A549 treated with AZD2906 at 1 μM for 4 hours (cell line): ENCODE measurements at places on chromosomes 6 and 20. TPM values are rescaled to one million over a fixed set of nuclear protein-coding genes. Genes with fewer than 3 reads are reported as not detected.

The CRISP3 gene
- total RNA-seq = not detected in 5 replicates

The IYD gene
- 0.01 to 0.02 TPM (median 0.01 TPM) in 3 of 5 replicates, not detected in the others for total RNA-seq

The LPIN3 gene
- total RNA-seq = 12.0 to 16.3 TPM (median 12.9 TPM) in 5 replicates

The ZBTB9 gene
- 10.0 to 11.6 TPM (median 10.9 TPM) in 5 replicates for total RNA-seq

The PTCHD4 gene
- 0.02 to 0.05 TPM (median 0.04 TPM) in 4 of 5 replicates, not detected in the other for total RNA-seq

The SMPDL3A gene
- 3.1 to 3.7 TPM (median 3.6 TPM) in 5 replicates for total RNA-seq

The GPR63 gene
- 0.33 to 0.50 TPM (median 0.34 TPM) in 5 replicates for total RNA-seq

The MLIP gene
- 0.09 TPM in 1 of 5 replicates, not detected in the others for total RNA-seq

The UST gene
- total RNA-seq = 4.2 to 5.0 TPM (median 4.7 TPM) in 5 replicates

The BPIFA1 gene
- not detected in 5 replicates for total RNA-seq

The SRMS gene
- total RNA-seq = 0.06 to 0.25 TPM (median 0.09 TPM) in 5 replicates

The PHACTR1 gene
- 0.11 TPM in 1 of 5 replicates, not detected in the others for total RNA-seq

The UCKL1 gene
- 26.1 to 36.0 TPM (median 31.2 TPM) in 5 replicates for total RNA-seq

The ANGPT4 gene
- total RNA-seq = 0.02 to 0.04 TPM (median 0.03 TPM) in 4 of 5 replicates, not detected in the other

The SLC22A16 gene
- total RNA-seq = 0.21 TPM in 1 of 5 replicates, not detected in the others

The FAM209B gene
- 0.20 to 0.40 TPM (median 0.33 TPM) in 5 replicates for total RNA-seq

The CAGE1 gene
- 0.02 to 0.03 TPM in 2 of 5 replicates, not detected in the others for total RNA-seq

The TAGAP gene
- total RNA-seq = not detected in 5 replicates

The OR2J3 gene
- total RNA-seq = not detected in 5 replicates

The TRAM2 gene
- 31.7 to 38.6 TPM (median 36.5 TPM) in 5 replicates for total RNA-seq

The FUT9 gene
- total RNA-seq = not detected in 5 replicates

The TMC2 gene
- not detected in 5 replicates for total RNA-seq

The IL17F gene
- not detected in 5 replicates for total RNA-seq

The PPIL1 gene
- 40.7 to 44.1 TPM (median 41.4 TPM) in 5 replicates for total RNA-seq

The BANF2 gene
- total RNA-seq = not detected in 5 replicates

The LGSN gene
- 2.2 to 2.4 TPM (median 2.3 TPM) in 5 replicates for total RNA-seq

The RUNX2 gene
- total RNA-seq = 1.1 to 1.5 TPM (median 1.3 TPM) in 5 replicates

The FOXA2 gene
- 13.0 to 20.1 TPM (median 17.9 TPM) in 5 replicates for total RNA-seq
